ENCODE measurements at places on chromosomes 5 and 9.

DNA sequence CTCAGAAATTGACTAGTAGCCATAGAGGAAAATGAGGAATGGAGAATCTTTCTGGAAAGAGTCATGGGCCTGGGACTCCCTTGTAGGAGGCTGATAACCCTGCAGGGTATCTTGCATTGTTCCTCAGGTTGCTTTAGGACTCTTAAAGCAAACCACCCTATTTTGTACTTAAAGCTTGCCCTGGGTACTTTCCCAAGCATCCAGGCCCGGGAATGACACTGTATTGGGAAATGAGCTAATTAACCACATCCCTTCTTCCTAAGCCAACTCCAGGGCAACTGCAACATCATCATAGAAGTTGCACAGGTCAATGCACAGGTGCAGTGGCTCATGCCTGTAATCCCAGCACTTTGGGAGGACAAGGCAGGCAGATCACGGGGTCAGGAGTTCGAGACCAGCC lies 55.9 kb downstream of the UGCG start:
- DNase-seq = no peak

DNA sequence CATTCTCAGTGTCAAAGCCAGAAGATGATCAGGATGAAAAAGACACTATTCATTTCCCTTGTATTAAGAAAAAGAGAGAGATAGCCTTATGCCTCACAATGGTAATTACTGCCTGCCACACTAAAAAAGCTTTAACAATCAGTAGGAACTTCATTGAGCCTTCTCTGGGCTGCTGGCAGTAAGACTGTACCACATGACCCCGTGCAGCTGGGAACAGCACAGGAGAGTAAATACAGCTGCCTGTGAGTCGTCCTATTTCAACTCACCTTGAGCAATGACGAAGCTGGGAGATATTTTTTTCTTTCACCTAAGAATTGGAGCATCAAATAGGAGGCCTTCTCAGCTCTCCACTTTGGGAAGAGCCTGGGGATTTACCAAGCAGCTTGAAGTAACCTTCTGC lies 316.3 kb downstream of the GABRB2 start:
- DNase-seq = no peak

DNA sequence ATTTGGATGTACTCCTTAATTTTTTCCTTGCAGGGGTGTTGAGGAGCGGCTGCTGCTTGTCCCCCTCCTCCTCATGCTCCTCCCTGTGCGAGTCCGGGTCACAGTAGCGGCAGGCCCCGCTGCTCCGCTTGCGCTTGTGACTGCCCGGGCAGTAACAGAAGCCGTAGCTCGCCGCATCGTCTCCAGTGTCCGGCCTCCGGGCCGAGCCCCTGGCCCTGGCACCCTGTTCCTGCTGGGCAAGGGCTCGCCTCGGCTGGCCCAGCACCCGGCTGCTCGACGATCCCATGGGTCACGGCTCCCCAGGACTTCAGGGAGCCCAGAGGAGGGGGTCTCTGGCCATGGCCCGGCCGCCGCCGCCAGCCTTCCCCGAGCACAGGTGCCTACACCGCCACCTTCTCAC lies at the start of gene GMCL2:
Gene GMCL2, minus strand, starts transcription at position 358 of the 400 bp plus-strand sequence. Its CDS starts 72 bp downstream, at position 286.
- DNase-seq = no peak

DNA sequence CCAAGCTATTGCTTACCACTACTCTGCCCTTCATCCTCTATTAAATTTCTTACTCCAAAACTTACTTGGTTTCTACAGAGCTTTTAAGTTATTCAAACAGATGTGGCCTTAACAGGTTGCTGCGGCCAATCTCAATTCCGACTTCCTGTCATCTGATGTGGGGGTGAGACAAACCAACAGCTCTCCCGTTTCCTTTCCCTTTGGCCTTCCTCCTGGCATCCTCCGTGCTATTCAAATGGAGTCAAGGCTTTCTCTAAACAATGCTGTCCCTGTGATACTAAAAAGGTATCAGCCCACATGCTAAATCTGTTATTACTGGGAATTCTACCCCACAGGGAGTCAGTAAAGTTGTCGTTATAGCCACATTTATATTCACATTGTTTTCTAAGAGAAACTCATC lies 11.8 kb downstream of the RBM18 start:
- DNase-seq = no peak

- DNase-seq = no peak
Measured at GRCh38 chr5:114367029-114367428, 5.2 kb downstream of the KCNN2 start.

- DNase-seq = no peak
Measured at GRCh38 chr9:80964914-80965313, 724.4 kb downstream of the TLE1 start.

DNA sequence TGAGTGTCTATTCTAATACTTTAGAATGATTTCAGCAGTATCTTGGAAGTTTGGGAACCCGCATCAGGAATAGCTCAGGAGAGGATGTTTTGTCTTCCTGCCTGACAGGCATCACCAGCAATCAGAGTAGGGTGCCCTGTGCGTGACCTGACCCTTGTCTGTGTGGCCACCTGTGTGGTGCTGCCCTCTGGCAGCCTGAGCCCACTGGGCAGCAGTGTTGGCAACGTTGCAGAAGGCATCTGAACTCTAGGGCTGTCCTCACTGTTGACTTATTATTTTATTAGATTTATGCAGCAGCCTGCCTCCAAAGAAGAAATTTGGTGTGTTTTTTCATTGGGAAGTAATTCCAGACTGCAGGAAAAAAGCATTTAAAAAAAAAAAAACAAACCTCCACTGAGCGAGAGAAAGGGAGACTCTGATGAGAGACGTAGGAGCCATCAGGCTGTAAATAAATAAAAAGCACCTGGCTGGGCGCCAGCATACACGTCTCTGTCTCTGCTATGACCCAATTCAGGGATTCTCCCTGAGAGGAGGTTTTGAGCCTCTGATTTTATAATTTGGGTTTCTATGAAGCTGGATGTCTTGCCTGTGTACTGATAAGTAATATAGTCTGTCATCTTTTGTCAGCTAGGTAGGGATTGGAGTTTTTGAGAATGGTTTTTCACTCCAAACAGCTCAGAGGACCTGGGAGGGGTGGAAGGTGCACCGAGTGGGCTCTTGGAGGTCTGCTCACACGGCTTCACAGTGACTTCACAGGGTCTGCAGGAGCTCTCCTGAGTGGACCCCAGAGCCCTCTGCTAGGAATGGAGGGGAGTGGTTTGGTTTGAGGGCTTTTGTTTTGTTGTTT lies 49.0 kb downstream of the FAM78A start:
- no peak for DNase-seq

DNA sequence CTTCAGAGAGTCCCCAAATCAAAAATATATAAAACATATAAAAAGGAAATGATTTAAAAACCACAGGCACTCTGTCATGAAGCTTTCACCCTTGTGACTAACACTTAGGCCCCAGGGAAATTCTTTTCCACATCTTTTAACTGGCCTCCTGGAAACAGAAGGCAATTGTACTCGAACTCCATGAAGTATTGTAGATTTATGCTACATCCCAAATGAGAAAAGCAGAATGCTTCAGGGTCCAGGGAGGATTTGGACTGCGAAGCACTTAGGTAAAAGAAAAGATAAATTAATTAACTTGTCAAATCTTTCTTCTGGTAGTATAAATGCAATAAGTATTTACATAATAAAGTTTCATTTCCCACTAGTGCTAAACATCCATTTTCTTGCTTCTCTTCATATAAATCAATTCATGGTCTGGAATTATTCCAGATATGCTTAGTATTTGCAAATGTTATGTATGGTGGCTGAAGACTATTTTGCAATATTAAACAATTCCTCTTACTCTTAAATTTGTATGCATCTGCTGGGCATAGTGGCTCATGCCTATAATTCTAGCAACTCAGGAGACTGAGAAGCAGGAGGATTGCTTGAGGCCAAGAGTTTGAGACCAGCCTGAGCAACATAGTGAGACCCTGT lies 64.9 kb upstream of the ELL2 start:
- DNase-seq = no peak

DNA sequence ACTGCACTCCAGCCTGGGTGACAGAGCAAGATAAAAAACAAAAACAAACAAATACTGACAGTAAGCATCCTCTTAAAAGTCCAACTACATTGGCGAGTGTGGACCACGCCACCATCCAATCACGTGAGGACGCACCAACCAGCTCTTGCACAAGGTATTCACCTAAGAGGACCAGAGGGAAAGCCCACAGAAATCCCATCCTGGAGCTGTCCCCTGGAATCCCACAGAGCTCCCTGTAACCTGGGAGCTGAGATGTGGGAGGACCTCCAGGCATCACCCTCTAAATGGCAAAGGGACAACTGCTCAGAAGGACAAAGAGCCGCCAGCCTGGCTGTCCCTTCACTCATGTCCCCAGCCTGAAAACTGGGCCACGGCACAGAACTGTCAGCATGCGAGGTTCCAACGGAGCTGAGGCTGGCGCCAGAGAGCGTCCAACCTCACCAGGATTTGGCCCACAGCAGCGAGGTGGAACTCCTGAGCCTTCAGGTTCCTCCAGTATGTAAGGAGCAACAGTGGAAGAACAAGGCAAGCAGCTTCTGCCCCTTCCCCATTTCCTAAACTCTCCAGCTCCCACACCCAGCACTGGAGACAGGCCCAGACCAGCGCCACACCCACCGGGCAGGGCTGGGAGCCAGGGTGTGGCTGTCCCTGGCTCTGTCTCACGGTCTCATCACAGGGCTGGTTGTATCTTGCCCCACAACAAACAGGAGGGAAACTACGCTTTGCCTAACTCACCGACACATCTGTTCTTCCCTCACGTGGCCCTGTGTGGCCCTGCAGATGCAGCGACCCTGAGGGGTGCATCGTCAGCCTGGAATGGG lies 15.2 kb downstream of the IPPK start:
- no peak for DNase-seq

DNA sequence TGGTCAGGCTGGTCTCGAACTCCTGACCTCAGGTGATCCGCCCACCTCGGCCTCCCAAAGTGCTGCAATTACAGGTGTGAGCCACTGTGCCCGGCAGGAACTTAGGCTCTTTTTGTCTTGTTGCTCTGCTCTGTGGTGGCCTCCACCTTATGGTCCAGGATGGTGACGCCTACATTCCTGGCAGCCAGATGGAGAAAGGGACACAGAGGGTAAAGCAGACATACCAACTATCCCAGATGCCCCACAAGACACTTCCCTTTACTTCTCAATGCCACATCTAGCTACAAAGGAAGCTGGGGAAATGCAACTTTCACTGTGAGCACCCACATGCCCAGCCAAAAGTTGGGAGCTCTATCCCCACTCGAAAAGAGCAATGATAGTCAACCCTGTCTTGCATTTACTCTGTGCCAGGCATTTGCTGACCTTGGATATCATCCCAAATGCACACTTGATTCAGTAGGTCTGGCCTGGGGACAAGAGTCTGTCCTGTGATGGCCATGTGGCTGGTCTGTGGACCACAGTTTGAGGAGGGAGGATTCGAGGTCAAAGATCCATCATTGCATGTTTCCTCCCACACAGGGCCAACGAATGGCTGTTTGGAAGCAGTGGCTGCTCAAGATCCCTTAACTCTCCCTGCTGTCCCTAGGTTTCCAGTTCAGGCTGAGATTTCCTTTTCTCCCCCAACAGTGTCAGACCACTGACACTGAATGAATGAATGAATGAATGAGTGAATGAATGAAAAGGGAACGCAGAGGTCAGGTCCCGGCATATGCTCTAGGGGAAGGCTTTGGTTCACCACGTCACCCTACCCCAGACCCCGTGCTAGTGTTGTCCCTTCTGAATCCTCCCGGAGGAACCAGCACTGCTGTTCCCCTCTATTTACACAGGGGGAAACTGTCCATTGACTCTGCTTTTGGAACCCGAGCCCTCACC lies 1.4 kb upstream of the ERGIC1 start:
- no peak for DNase-seq

GRCh38 chr9:18947892-18948339 lies 85.1 kb downstream of the SAXO1 start:
- DNase-seq = no peak

- no peak for DNase-seq
Measured at GRCh38 chr9:126859111-126859510, 1.3 kb upstream of the ZBTB34 start.

- no peak for DNase-seq
Measured at GRCh38 chr5:71587766-71588532, 809 bp downstream of the MCCC2 start.

- DNase-seq = no peak
Measured at GRCh38 chr5:158023266-158023665, 164.3 kb upstream of the CLINT1 start.

GRCh38 chr5:93676704-93677103 lies 64.7 kb downstream of the POU5F2 start:
- no peak for DNase-seq

DNA sequence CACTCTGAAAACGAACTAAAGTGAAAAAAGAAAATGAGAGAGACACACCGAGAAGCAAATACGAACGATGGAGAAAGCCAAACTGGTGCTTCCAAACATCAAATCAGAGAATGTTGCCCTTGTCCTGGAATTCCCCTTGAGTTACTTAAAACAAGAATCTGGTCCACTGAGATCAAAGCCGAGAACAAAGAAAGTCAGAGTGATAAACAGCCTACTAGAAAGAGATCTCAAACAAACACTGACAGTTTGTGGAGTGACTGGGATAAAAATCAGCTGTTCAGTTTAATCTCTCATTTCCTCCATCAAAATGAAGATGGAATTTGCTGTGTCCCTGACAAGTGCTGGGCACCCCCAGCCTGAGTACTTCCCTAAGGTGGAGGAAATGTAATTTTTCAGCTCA lies 582.6 kb downstream of the NR2F1-AS1 start:
- no peak for DNase-seq

GRCh38 chr5:136957428-136957827 lies 541.7 kb downstream of the SPOCK1 start:
- DNase-seq = no peak

DNA sequence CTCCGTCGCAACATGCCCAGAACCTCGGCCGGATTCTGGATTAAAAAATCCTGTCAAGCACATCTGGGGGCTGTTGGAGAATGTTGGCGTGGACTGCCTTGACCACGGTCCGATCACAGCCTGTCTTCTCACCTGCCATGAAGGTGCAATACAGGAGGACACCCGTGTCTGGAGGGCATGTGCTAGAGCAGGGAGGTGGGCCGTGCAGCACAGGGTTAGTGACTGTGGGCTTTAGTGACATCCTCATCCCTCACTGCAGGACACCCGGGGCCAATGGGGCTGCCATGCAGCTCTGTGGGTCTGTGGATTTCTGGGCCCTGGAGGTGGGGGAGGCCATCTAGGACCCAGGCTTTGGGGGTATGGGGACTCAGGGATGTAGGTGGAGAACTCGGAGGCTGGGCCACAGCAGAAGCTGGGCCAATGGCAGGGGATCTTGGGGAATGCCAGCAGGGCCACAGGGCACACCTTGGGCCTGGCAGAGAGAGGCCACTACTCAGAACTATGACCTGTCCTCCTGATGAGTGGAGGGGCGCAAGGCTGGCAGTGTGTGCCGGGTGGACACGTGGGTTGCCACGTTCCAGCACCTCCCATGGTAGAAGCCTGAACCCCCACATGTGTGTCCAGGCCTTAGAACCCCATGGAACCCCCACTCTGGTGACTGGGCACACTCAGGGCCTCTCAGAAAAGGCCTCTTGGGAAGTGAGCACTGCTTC lies 23.3 kb downstream of the ZDHHC11B start:
- no peak for DNase-seq
